ENCODE measurements at places on chromosomes 5 and 9.

DNA sequence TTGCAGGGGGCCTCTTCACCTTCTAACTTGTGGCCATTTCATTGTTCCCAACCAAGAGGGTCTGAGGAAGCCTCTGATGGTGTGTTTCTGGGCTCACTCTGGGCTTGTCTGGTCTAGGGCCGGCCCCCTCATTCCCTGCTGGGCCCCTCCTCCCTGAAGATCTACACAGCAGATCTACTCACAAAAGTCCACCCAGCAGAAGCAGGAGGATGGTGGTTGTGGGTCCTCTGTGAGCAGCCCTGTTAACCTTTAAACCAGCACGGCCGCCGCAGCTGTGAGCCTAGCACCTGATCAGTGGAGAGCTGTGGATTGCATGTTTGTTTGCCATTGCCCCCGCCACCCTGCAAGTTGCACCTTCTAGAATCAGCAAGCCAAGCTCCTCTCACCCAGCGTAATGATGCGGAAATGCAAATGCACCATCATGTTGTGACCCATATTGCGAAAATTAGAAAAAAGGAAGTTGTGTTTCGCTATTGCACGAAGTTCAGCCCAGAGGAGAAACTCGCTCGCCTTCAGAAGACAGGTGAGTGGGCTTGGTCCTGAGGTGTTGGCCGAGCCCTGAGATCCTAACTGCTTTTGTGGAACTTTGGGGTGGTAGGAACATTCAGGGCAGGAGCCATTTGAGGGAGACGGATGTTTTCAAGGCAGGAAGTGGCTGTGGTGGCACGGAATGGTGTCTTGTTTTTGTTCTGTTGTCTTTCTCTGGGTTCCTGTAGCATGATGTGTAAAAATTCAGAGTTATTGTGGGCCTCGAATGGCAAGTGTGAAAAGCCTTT lies 16.7 kb downstream of the FGD3 start:
- no peak for DNase-seq

GRCh38 chr5:101585366-101585765 lies 682.3 kb upstream of the ST8SIA4 start:
- DNase-seq, result no peak

- DNase-seq, result peak; percentile 16
Measured at GRCh38 chr5:52743970-52744369, 43.7 kb upstream of the ITGA1 start.

DNA sequence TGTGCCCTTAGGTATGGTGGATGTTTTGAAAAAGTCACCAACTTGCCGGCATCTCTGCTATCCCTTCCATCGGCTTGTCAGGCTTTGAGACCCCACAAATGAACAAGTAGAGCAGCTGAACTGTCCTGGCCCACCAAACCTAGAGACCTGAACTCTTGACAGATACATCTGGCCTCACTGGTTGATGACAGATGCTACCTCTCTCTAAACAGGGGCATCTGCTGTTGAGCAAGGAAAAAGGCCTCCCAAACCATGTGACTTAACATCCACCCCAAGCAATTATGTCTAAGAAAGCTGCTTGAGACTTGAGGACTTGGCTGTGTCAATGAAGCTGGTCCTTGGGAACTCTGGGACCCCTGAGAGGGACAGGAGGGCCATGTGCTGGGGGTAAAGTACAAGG lies 2.3 kb downstream of the CCNI2 start:
- DNase-seq, result no peak

DNA sequence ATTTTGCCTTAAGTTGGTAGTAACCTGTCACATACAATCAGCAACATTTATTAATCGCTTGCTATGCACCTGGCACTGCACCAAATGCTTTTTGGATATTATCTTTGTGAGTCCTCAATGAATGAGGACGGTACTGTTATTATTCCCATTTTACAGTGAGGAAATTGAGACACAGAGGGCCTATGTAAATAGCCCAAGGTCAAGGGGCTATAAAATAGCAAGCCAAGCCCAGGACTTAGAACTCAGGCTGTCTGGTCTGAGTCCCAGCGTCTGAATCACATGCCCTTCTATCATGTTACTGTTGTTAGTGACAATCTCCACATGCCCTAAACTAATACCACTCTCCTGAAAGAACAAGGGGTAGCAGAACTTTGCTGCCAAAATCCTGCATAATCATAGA lies 60.0 kb downstream of the ERAP1 start:
- no peak for DNase-seq

DNA sequence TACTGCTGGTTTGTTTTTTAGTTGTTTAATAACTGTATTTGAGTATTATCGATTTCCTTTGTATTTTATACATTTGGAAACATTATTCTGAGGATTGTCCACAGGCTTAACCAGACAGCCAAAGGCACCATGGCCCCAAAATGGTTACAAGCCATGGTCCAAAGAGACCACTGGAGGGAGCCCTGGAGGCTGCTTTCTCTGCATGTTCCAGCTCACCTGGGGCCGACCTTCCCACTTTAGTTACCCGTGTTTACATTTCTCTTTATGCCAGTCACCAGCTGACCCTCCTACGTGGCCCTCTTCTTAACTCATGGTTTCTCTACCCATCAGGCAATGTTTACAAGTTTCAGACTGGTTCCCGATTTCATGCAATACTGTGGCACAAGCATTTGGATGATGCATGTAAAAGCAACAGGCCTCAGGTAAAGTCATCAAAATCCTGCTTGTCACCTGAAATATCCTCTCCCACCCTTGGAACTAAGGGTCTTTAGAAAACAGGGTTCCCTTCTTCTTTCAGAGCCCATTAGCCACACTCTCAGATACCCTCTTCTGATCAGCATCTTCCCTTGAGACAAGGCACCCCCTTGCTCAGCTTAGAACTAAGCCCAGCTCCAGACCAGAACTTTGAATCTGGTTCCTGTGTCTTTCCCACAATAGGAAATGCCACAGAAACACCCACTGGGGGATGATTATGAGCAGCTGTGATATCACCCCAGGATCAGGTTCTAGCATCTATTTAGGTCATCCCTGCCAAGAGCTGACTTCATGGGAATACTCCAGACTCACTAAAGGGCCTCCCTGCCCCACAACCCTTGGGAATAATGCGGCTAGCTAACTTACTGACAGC lies 49.9 kb upstream of the GARNL3 start:
- DNase-seq, result no peak

DNA sequence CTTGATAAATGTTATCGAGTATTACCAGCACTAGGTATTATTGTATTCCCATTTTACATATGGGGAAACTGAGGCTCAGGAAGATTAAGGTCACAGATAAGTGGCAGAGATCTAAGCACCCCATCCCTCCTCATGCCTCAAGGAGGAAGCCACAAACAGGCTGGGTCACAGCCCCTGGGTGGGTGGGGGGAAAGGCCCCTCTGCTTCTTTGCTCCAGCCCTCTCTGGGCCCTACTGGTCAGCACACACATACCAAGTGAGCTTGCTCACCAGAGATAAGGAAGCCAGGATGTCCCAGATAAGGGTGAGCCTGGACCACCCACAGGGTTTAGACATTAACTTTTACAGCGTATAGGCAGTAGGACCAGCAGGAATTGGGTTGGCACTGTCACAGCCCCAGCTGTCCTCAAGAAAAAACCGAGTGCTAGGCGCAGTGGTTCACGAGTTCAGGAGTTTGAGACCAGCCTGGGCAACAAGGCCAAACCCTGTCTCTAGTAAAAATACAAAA lies 45.3 kb downstream of the STK10 start:
- no peak for DNase-seq

DNA sequence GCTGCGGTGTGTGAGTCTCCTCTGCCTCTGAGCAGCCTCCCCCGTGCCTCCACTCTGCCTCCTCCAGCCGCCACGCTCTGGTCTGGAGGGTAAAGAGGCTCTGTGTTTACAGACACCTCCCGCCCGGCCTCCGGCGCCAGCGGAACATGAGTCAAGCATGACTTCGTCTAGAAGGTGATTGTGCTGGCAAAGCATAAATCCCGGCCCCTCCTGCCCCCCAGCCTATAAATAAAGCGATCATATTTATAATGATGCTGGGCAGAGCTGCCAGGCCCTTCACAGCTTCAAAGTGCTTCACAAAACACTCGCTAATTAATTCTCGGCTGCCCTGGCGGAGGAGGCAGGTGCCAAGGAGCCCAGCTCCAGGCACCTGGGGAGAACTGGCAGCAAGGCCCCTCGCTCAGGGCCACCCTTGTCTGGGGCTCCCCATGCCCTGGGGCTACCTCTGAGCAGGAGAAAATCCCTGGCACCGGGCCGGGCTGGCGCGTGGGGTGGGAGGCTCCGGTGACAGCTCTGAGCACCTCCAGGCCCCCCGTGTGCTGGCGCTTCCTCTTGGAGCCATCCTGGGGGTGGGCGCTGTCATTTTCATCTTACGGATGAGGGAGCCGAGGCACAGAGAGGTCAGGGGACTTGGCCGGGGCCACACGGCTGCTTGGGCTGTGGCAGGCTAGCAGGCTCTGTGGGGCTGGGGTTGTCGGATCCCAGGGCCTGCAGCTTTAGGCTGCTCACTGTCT lies 87.8 kb downstream of the RXRA start:
- DNase-seq, result peak; percentile 51

DNA sequence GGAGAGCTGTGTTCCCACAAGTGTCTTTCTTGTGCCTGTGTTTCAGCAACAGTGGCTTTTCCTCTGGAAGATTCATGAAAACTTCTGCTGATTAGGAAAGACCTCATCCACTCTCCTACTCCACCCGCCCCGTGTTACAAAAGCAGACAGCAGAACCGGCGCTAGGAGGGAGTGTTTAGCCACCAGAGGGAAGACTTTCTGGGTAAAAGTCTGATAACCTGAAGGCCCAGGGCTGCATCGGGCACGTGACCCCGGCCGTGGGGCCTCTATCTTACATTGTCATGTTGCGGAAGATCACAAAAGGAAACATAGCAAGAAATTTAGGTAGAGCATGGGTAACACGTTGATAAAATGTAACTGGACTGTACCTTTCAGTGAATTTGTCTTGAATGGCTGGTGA lies 32.0 kb upstream of the DMRT2 start:
- DNase-seq, result no peak

DNA sequence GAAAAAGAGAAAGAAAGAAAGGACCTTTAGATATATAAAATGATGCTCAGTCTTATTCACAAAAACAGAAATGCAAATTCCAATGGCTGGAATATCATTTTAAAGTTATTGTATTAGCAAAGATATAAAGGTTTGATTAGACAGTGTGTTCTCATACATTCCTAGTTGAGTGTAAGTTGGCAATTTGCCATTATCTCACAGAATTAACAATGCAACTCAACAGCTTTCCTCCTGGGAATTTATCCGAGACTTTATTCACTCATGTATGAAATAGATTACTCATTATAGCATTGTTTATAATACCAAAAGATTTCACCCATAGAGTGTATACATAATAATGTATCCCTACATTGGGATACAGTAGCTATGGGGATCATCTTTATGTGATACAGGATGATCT lies 27.1 kb upstream of the MLLT3 start:
- DNase-seq, result no peak

DNA sequence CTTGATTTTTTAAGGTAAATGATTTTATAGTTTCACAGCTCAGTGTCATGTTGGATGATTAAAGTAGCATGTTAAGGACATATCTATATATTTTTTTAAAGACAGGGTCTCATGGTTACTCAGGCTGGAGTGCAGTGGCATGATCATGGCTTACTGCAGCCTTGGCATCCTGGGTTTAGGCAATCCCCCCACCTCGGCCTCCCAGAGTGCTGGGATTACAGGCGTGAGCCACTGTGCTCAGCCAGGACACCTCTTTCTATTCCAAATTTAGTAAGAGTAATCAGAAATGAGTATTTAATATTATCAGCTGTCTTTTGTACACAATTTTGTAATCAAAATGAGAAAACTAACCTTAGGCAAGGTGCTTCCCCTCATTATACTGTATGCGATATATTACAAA lies 38.6 kb upstream of the LRRTM2 start:
- DNase-seq, result no peak

DNA sequence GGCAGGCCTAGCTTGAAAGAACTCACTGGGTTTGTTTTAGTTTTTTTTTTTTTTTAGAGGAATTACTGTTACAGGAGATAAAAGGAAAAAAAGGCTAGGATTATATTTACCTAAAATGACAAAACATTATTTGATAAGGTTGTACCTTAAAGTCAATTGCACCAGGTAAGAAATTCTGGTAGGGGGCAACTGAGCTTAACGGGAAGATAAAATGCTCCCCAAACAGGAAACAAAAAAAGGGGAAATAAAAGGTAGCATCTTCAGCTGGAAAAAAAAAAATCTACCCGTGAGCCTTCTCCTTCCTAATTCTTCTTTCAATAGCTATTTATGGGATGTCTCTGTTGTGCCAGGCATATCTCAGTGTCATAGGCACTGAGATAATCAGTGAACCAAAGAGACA lies 164.5 kb downstream of the PIK3R1 start:
- no peak for DNase-seq

DNA sequence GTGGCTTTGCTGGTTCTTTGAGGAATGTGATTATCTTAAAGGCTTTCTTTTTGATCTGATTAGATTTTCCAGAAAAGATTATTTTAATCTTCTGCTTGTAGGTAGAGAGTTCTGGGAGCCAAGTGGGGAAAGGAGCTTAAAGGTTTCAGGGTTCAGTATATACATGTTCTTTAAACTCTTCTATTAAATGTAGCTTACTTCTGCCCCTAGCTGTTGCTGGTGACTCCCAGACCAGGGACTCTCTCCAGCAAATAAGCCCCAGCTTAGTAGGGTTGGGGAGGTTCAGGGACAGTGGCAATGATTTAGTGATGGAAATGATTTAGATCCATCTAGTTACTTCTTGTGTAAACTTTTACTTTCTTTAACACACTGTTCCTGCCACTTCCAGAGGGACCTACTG lies 72.2 kb downstream of the SLC12A2 start:
- DNase-seq, result no peak

GRCh38 chr9:27792971-27793689 lies 219.8 kb upstream of the C9orf72 start:
- no peak for DNase-seq

GRCh38 chr5:157550663-157551062 lies 24.9 kb downstream of the ADAM19 start:
- DNase-seq, result no peak

- DNase-seq, result no peak
Measured at GRCh38 chr5:112914584-112914983, 7.4 kb downstream of the REEP5 start.

DNA sequence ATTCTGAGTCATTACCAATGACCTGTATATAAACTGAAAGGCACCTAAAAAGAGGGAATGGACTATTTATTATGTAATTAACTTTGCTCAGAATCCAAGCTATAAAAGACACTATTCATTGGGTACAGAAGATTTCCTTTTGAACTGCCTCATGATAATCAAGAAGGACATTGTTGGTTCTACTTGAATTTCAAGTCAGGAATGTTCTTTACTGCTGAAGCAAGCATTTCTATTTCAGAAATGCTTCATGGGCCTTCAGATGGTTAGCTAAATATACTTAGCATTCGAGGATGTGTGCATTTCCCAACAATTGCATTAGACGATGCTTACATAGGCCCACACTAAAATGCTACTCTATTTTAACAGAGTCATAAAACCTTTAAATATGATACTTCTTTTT lies 658.2 kb upstream of the DMAC1 start:
- no peak for DNase-seq

All from BJ (cell line).